ENCODE measurements at places on chromosomes 1 and 21. TPM values are rescaled to one million over a fixed set of nuclear protein-coding genes. Genes with fewer than 3 reads are reported as not detected.

DNA sequence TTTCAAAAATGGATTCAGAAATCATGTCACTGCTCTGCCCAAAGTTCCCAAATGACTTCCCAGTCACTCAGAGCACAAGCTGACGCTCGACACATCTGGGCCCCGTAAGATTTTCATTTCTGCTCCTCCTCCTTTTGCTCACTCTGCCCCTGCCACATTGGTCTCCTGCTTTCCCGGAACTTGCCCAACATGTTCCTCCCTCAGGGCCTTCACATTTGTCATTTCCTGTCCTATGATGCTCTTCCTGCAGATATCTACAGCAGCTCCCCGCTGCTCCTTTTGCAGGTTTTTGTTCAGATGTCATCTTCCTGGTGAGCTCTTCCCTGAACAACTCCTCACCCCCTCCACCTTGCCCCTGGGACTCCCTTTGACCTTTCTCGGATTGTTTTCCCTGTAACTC, 58.5 kb upstream of the IVNS1ABP start:
- no peak for DNase-seq

GRCh38 chr1:87240661-87241285, 87.9 kb upstream of the LMO4 start:
- DNase-seq = no peak

GRCh38 chr1:163162381-163162914, 40.3 kb downstream of the RGS5 start:
- DNase-seq = no peak

GRCh38 chr21:34567604-34568155, 47.2 kb downstream of the RCAN1 start:
- DNase-seq = no peak

GRCh38 chr1:97986041-97987005, 65.5 kb upstream of the DPYD start:
- no peak for DNase-seq

- no peak for DNase-seq
These were observed 38.6 kb upstream of the RALGPS2 start for GRCh38 chr1:178686407-178686806.

GRCh38 chr1:44239331-44239960, 26.2 kb downstream of the DMAP1 start:
- no peak for DNase-seq

GRCh38 chr1:24936684-24937083, 6.6 kb upstream of the RUNX3 start:
- DNase-seq = no peak

GRCh38 chr1:93352376-93352775, 6.7 kb downstream of the DR1 start:
- no peak for DNase-seq

GRCh38 chr1:119139857-119140176, 636 bp downstream of the WARS2 start:
- DNase-seq = no peak

- no peak for DNase-seq
These were observed 17.1 kb upstream of the TMEM9 start for GRCh38 chr1:201171063-201172036.

DNA sequence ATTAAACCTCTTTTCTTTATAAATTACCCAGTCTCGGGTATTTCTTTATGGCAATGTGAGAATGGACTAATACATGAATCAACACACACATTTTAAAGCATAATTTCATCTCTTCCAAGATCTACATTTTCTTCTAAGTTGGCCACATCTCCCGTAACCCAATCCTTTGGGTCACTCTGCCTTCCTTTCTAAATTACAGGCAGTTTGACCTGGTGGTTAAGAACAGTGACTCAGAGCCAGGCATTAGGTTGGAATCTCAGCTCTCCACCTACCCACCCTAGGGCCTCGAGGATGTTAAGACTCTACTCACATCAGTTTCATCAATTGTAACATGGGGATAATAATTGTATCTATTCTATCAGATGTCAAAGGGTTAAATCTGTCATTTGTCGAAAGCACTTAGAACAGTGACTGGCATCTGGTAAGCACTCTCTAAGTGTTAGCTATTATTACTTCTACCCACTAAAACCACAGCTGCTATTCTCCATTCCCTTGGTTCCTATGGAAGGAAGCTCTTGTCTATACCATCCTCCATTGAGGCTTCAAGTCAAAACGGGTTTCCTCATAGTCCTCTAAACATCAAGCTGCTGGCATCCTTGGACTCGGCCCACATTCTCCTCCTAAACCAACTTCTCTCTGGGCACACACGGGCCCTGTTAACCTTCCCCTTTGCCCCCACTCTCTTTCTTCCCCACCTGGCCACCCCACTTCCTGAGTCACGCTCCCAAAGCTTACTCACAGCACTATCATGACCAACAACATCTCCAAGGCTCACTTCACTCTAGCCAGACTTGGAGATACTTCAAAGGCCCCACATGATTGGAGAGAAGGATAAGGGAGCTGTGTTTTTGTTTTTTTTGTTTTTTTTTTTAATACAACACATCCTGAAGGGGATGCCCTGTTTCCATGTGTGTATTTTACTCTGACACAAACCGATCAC, 116.9 kb downstream of the TGFBR3 start:
- no peak for DNase-seq

DNA sequence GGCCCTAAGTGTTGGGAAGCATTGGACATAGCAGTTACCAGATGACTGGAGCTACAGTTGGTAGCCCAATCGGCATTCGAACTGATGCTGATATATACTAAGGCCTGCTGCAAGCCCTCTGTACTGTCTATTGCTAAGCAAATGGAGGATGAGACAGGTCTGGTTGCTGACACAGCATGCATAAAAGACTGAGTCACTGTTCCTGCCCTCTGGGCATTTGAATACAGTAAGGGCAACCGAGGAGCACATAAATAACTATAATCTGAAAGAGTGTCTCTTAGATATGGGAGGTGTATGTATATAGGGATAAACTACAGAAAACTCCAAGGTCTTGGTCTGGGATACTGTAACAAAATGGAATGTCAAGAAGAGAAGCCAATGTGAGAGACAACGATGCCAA, 16.8 kb upstream of the MARK1 start:
- no peak for DNase-seq

DNA sequence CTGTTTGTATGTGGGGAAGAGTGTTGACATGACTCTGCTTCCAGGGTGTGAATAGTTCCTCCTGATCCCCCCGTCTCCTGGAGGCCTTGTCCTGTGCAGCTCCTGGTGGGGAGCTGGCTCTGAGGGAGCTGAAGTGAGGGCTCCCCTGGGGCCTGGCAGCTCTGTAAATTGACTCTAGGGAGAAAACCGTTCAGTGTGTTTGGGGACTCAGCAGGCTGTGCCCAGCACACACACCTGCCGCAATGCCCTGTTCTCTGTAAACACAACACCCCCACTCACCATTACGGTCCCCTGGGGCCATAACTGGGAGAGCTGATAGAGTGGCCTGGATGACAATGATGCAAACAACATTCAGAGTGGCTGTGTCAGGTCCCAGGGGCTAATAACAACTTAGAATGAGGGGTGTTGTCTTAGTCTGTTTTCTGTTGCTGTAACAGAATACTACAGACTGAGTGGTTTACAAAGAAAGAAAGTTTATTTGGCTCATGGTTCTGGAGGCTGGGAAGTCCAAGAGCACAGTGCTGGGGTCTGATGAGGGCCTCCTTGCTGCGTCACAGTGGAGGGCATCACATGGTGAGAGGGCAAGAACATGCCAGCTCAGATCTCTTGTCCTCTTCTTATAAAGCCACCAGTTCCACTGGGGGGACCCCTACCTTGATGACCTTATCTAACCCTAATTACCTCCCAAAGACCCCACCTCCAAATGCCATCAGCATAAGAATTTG, 15.3 kb downstream of the ADORA1 start:
- DNase-seq = no peak

GRCh38 chr1:224718470-224719053, 102.4 kb downstream of the CNIH3 start:
- DNase-seq = no peak

GRCh38 chr1:51819810-51820209, 58.7 kb downstream of the NRDC start:
- no peak for DNase-seq

DNA sequence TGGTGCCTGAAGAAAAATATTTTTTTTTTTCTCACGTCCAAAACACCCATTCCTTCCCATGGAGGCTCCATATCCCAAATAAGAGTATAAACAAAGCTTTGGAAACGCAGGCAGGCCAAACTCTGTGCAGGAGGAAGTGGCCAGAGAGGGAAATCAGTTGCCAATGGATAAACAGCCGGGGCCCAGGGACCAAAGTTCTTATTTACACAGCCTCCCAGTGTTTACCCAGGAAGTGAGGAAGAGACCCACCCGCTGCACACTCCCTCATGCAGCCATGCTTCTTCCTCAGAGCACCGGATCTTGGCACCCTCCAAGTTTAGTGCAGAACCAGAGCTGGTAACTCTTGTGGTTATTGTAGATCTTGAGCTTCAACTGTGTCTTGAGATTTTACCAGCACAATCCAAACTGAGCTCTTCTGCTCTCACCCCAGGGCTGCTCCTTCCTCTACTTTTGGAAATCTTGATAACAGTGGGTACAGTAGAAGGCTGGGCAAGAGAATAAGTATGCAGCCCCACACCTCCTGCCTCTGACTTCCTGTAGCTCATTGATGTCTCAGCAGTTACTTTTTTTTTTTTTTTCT, 14.2 kb downstream of the MARCKSL1 start:
- no peak for DNase-seq

GRCh38 chr1:155424091-155424490, 103.4 kb downstream of the RUSC1 start:
- DNase-seq = no peak

DNA sequence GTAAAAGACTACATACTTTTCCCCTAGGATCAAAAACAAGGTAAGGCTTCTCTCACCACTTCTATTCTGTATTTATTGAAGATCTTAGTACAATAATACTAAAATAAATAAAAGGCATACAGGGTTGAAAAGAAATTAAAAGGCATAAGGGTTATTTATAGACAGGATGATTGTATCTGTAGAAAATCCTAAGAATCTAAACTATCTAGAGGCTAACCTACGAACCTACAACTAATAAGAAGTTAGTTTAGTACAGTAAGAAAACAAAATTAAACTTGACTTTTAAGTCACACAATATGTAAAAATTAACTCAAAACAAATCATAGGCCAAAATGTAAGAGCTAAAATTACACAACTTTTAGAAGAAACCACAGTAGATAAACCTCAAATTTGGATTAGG, 50.4 kb upstream of the ADAM30 start:
- DNase-seq = no peak

- no peak for DNase-seq
These were observed 9.8 kb upstream of the PLCH2 start for GRCh38 chr1:2466270-2466665.

The PRRX1 gene
- 0.10 TPM for total RNA-seq

The CCDC27 gene
- not detected for total RNA-seq

The VTCN1 gene
- not detected for total RNA-seq

The STMN1 gene
- total RNA-seq = 329 TPM

The ZNF648 gene
- 0.06 TPM for total RNA-seq

The RPE65 gene
- total RNA-seq = 1.1 TPM

The SLC6A17 gene
- total RNA-seq = 0.21 TPM

The NBL1 gene
- 34.2 TPM for total RNA-seq

The PLA2G2C gene
- total RNA-seq = not detected

The FAM151A gene
- total RNA-seq = not detected

The PRKAA2 gene
- total RNA-seq = 2.2 TPM

The LIN28A gene
- not detected for total RNA-seq

The BLZF1 gene
- total RNA-seq = 23.5 TPM

All from H4 (cell line).